ENCODE measurements at places on chromosomes 2 and 18.

DNA sequence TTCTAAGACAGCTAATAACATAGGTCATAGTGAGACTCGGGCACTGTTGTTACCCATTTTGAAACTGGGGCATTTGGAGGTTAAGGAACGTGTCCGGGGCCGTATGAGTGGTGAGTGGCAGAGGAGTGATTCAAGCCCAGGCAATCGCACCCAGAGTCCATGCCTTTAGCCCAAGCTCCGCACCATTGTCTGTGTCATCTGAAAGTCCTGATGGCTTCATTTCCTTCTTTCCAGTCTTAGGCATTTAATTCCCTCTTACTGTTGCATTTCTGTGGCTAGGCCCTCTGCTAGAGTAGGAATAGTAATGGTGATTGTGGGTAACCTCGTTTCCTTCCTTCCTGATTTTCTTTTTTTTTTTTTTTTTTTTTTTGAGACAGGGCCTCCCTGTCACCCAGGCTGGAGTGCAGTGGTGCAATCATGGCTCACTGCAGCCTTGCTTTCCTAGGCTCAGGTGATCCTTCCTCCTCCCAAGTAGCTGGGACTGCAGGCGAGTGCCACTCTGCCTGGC is 49.8 kb upstream of the ASB1 start:
- DNase-seq = no peak

GRCh38 chr2:56334622-56335021 is 150.8 kb downstream of the CCDC85A start:
- no peak for DNase-seq

DNA sequence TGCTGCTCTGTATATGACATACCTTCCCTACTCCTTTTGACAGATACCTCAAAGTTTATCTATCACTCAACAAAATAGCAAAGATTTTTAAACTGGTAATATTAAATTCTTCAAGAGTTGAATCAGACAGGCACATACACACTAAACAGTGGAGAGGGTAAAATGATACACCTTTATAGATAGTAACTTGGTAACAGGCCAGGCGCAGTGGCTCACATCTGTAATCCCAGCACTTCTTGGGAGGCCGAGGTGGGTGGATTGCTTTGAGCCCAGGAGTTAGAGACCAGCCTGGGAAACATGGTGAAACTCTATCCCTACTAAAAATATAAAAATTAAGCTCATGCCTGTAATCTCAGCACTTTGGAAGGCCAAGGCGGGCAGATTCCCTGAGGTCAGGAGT is 23.2 kb downstream of the ASXL2 start:
- DNase-seq = no peak

- DNase-seq = peak; percentile 92
Measured at GRCh38 chr2:95158891-95159619, 593 bp downstream of the ZNF514 start.
